ENCODE measurements at places on chromosomes 13 and 19. TPM values are rescaled to one million over a fixed set of nuclear protein-coding genes. Genes with fewer than 3 reads are reported as not detected.

The MIA gene
- 1.4 TPM for polyA plus RNA-seq

The TPTE2 gene
- 0.17 TPM for polyA plus RNA-seq

The NLRP5 gene
- polyA plus RNA-seq: not detected

The SHD gene
- polyA plus RNA-seq: 1.5 TPM

The KRTDAP gene
- 1.1 TPM for polyA plus RNA-seq

The MUC16 gene
- polyA plus RNA-seq: 0.04 TPM

The GPC6 gene
- 67.2 TPM for polyA plus RNA-seq

The TMEM86B gene
- 4.2 TPM for polyA plus RNA-seq

The SLC1A6 gene
- 0.36 TPM for polyA plus RNA-seq

The PSG11 gene
- polyA plus RNA-seq: 0.30 TPM

The UPF1 gene
- 63.6 TPM for polyA plus RNA-seq

The NOVA2 gene
- polyA plus RNA-seq: 4.1 TPM

The SHISA7 gene
- polyA plus RNA-seq: 0.30 TPM

The RYR1 gene
- 5.3 TPM for polyA plus RNA-seq

The ATP8A2 gene
- polyA plus RNA-seq: 6.4 TPM

The TTYH1 gene
- 7.7 TPM for polyA plus RNA-seq

The CNMD gene
- 1.5 TPM for polyA plus RNA-seq

The ZNF528 gene
- 34.2 TPM for polyA plus RNA-seq

The COX7A1 gene
- 30.2 TPM for polyA plus RNA-seq

The KLK2 gene
- polyA plus RNA-seq: not detected

The CPB2 gene
- 0.14 TPM for polyA plus RNA-seq

The ATP13A1 gene
- 47.5 TPM for polyA plus RNA-seq

The PGLYRP1 gene
- 0.45 TPM for polyA plus RNA-seq

The LYPD3 gene
- polyA plus RNA-seq: 3.1 TPM

The CRX gene
- polyA plus RNA-seq: not detected

The CCL25 gene
- 0.26 TPM for polyA plus RNA-seq

The KLK4 gene
- not detected for polyA plus RNA-seq

The SLITRK1 gene
- 0.06 TPM for polyA plus RNA-seq

The FGF14 gene
- polyA plus RNA-seq: 1.1 TPM

The ZNF177 gene
- 10.0 TPM for polyA plus RNA-seq

The LRRC25 gene
- polyA plus RNA-seq: 1.6 TPM

The BCL3 gene
- 9.0 TPM for polyA plus RNA-seq

The KLK3 gene
- 0.48 TPM for polyA plus RNA-seq

The ADGRE3 gene
- polyA plus RNA-seq: 0.19 TPM

The FOXA3 gene
- 0.12 TPM for polyA plus RNA-seq

The KIR3DL2 gene
- not detected for polyA plus RNA-seq

The FGF9 gene
- 24.1 TPM for polyA plus RNA-seq

The SLAIN1 gene
- polyA plus RNA-seq: 22.5 TPM

Measured in renal cortex interstitium (tissue), 15 donors.